ENCODE measurements at places on chromosomes 12 and 14.

DNA sequence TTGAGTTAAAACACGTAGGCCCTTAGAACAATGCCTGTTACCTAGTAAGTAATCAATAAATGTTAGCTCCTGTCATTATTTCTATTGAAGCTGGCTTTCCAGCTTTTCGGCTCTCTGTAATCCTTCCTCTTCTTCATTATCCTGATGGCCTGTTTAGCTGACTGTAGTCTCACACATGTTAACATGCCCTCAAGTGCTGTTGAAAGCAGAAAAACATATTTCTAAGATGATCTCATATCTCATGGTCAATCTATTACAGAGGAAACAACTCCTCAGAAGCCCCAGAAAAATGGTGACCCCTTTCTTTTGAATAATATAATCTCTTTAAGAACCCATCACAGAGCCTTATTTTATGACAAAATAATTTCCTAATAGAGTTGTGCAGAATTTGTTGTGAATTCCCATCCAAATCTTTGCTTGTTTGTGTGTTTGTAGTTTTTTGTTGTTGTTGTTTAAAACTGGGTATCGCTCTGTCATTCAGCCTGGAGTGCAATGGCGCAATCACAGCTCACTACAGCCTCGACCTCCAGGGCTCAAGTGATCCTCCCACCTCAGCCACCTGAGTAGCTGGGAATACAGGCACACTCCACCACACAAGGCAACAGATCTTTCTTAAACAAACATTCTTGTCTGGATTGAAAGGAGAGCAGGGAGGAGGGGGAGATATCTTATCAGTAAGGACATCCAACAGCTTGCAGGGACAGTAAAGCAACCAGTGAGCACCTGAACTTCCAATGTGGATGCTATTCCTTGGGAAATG lies 242.5 kb upstream of the CAND1 start:
- no peak for DNase-seq

GRCh38 chr14:69943084-69943780 lies 64.0 kb downstream of the SMOC1 start:
- no peak for DNase-seq

- no peak for DNase-seq
Measured at GRCh38 chr12:89597770-89598169, 71.9 kb upstream of the POC1B start.

- DNase-seq = no peak
Measured at GRCh38 chr12:67757651-67758050, 109.1 kb downstream of the DYRK2 start.

- DNase-seq = no peak
Measured at GRCh38 chr12:117261247-117261646, 71.0 kb upstream of the FBXO21 start.

DNA sequence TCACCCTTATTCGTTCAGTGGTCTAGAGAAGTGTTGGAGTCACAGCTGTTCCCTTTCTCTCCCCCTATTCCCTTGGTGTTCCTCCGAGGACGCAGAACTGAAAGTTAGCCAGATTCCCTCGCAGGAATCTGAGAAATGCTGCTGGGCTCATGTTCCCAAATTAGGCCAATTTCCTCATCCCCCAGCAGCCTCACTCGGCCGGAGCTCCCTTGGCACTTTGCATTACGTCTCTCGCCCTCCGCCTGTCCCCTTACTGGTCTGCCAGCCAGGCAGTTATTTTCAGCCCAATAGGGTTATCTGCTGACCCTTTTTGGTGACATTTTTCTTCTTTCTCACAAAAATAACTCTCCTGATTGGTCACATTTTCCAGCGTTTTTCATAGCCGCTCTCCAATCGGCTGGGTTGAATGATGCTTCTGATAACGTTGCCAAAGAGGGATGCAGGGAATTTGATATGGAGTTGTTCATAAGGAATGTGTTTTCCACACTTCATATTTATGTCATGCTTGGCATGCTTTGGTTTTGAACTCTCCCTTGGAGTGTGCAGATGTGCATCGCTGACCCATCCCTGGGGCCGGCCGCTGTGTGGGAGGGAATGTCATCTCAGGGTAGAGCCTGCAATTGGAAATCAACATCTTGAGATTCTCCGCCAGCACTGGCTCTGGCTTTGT lies 9.9 kb downstream of the IFT43 start:
- no peak for DNase-seq

All from iPS DF 6.9 (cell line).